ENCODE measurements at places on chromosomes 1 and 21.

GRCh38 chr1:35573198-35574124 lies at the start of gene TFAP2E:
TFAP2E (plus strand) TSS chr1:35573314; CDS start chr1:35573578, 264 bp downstream.
- DNase-seq = no peak

GRCh38 chr1:235670157-235670776 lies 20.7 kb upstream of the GNG4 start:
- DNase-seq = no peak

GRCh38 chr21:42057851-42058437 lies 13.2 kb upstream of the UMODL1 start:
- no peak for DNase-seq

GRCh38 chr1:202860744-202861419 lies 28.1 kb downstream of the RABIF start:
- peak; percentile 68 for DNase-seq

GRCh38 chr1:243246916-243247315 lies 8.2 kb downstream of the CEP170 start:
- no peak for DNase-seq

- DNase-seq = no peak
Observed at GRCh38 chr1:158067662-158068061, 74.2 kb downstream of the KIRREL1 start.

DNA sequence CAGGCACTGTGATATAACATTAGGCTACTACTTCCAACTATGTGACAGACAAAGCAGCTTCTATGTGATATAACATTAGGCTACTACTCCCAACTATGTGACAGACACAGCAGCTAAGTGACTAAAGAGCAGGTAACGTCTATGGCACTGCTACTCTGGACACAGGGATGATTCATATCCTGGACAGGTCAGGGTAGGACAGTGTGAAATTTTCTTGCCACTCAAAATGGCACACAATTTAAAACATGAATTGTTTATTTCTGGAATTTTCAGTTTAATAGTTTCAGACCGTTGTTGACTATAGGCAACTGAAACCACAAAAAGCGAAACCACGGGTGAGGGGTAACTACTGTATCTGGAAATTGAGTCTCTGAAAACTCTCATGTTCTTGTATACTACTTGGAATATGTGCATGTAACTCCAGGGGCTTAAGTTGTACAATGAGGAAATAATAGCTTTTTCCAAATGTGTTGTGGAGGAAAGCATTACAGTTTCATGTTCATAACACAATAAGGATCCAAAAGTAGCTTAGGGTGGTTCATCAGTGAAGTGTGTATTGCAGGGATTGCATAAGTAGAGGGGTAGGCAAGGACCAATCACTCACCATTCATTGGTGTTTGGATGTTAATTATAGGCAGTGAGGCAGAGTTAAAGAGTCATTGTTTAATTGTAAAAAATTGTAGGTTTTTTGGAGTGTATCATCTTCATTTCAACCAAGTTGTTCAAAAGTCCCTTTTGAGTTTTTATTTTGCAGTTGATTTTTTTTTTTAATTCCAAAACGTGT lies 5.3 kb downstream of the DTL start:
- no peak for DNase-seq

- DNase-seq = no peak
Observed at GRCh38 chr1:207519505-207520399, 23.8 kb downstream of the CR1 start.

GRCh38 chr1:66326867-66327266 lies 207.1 kb upstream of the SGIP1 start:
- no peak for DNase-seq

DNA sequence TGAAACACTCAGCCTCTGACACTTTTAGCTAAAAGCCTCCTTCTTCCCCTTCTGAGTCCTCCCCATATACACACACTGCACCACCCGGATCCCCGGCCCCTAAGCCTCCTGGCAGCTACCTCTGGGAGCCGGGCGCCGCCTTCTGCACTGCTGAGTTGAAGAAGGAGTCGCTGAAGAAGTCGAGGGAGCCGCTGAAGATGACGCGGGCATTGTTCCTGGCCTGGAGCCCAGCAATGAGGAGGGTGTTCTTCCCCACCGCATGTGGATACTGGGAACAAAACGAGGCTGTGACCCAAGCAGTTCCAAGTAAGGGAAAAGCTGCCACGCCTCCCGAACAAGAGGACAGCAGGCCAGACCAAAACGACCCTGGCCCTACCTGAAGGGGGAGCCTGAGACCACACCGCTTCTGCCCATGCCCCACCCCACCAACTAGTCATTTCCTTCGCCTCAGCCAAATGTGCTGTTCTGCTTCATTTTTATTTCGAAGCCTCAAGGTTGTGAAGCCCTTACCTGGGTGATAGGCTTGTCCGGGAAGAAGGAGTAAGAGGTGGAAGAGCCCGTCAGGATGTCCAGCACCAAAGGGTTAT lies 7.0 kb downstream of the DDOST start:
- no peak for DNase-seq

GRCh38 chr1:169885207-169885606 lies 8.5 kb downstream of the SCYL3 start:
- DNase-seq = no peak

- no peak for DNase-seq
Observed at GRCh38 chr1:69413129-69413528, 154.6 kb upstream of the LRRC7 start.

DNA sequence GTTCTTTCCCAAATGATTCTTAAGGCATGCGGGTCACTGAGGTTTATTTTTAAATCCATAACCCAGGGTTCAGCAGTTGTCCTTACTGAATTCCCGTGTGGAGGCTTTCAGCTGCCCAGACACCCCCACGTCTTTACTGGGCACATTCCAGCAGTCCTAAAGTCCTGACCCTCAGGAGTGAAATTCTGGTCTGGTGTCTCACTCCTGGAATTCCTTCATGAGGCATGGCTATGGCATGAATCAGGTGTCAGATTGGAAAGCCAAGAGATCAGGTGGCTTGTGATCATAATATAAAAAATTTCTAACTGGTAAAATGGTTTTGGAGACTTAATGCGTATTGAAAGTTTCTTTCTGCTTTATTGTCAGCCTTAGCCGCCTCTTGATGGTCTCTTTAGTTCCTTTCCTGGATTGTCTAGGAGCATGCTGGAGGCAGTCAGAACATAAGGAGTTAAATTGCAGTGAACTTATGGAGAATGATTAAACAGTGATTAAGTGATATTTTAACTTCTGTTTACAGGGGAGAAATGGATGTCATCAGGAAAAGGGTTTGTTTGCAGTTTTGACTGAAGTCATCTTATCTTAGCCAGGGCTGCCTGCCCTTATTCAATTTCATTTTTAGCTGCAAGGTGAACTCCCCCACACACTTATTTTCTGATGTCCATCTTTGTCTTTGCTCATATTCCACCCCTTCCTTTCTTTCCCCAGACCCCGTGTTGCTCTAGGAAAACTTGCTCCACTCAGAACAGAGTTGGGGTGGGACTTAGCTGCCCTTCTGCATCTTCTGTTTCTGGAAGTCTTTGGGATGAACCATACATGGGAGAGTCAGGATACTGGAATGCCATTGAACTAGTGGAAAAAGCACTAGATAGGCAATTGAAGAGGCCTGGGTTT lies 25.7 kb upstream of the MACF1 start:
- DNase-seq = no peak

- DNase-seq = no peak
Observed at GRCh38 chr1:5379176-5379759, 613.0 kb downstream of the NPHP4 start.

- no peak for DNase-seq
Observed at GRCh38 chr1:61645476-61645875, 79.5 kb downstream of the TM2D1 start.

DNA sequence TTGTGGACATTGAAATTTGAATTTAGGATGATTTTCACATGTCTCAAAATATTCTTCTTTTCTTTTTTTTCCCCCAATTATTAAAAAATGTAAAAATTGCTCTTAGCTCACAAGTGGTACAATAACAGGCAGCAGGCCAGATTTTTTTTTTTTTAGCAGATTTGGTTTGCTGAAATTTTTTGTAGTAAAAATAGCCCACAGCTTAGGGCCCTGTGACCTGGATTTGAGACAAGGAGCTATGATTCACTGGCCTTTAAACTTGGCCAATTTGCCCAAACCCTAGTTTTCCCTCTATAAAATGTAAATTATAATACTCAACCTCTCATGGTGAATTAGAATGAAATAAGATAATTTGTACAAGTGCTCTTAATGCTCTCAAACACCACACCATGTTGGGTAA lies 253.8 kb downstream of the DYRK1A start:
- DNase-seq = no peak

DNA sequence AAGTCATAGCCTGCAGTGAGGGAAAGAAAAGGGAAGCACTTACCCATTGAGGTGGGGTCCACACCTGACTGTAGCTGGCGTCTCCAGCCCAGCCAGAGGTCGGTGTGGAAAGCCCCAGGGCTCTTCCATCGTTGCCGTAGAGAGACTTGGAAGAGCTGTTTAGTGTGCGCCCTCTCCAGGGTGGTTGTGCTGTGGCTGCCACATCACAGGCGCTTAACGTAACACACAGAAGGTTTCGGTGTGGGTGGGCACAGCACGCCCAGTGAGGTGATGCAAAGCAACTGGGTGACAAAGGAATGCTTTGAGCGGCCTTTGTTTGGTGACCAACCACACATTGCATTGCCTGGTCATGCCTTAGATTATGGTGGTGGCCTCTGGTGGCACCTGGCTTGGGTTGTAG lies 36.8 kb upstream of the KIF1B start:
- DNase-seq = no peak

GRCh38 chr1:183622884-183623785 lies 12.4 kb downstream of the ARPC5 start:
- peak; percentile 12 for DNase-seq

- no peak for DNase-seq
Observed at GRCh38 chr1:151819976-151820623, 11.5 kb downstream of the RORC start.

- DNase-seq = no peak
Observed at GRCh38 chr1:238546118-238546517, 655.4 kb upstream of the ZP4 start.

DNA sequence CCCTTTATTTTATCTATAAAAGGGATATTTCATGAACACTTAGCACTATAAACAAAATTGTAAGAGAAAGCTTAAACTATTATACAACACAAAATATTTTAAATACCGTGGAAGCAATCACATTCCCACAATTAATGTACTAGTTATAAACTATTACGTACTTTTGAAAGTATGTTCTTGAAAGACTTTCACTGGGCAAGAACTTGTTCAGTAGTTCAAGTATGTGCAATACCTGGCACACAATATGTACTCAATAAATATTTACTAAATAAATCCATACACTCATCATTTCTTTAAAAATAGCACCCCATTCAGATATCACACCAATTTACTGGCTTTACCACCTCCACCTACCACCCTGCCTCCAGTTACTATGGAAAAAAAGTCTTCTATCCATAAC lies 12.6 kb upstream of the FMO2 start:
- DNase-seq = no peak

DNA sequence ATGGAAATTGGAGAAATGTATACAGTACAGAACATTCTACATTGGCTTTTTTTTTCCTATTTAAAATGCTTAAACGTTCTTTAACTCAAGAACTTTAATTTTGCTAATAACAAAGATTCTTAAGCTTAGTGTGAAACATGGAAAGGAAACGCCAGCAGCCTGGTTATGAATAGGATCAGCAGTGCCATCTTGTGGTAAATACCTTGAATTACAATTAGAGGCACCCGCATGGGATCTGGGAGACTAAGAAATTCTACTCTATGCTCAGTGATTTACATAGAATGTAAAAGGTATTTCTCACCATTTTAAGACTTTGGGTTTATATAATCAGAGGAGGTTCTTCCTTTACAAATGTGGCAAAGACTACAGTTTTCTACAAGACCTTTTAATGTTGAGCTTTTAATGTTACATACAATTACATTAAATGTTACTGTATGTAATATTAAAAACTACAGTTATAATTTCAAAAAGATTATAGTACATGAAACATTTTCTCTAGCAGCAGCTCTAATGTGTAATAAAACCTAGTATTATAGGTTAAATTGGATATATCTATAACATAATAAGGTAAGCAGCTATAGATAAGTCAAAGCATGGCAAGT lies 32.1 kb upstream of the APOBEC4 start:
- no peak for DNase-seq

DNA sequence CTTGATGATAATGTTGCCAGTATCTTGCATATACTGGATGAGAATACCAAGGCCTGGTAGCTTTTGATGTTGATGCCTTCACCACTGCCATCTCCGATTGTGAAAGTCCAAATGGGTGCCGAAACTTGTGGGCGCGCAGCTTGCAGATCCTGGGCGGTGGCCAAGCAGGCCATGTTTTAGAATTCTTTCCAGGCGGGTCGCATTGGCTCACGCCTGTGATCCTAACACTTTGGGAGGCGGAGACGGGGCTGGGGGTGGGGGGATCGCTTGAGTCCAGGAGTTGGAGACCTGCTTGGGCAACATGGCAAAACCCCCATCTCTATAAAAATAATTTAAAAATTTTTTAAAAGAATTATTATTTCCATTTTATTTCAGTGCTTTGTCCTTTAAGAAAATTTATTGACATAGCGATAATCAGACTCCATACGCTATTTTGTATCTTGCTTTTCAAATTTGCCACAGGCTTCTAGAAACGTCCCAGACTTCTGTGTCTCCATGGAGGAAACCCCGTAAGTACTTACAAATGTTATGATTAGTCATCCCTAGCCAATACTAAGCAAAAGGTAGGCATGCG lies 592 bp upstream of the ZNF326 start:
- DNase-seq = no peak

DNA sequence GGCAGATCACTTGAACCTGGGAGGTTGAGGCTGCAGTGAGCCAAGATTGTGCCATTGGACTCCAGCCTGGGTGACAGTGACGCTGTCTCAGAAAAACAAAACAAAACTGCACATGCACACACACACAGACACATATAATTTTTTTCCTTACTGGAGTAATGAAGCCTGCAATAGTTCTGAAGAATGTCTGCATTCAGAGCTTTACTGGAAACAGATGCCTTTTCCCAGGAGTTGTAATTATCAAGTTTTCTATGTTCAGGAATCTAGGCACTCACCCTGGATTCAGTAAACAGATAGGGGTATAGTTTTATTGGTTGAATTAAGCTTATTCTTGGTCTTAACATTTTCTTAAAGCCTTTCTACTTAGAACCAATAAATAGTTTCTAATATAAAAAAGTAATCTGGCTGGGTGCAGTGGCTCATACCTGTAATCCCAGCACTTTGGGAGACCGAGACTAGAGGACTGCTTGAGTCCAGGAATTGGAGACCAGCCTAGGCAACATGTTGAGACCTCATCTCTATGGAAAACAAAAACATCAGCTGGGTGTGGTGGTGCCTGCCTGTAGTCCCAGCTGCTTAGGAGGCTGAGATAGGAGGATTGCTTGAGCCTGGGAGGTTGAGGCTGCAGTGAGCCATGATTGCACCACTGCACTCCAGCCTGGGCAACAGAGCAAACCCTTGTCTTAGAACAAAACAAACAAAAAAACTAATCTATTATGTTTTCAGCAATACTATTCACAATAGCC lies 15.8 kb downstream of the SPEN start:
- DNase-seq = no peak
